Fibroblast of the aortic adventitia (primary cell): ENCODE measurements at places on chromosomes 2 and 18. TPM values are rescaled to one million over a fixed set of nuclear protein-coding genes. Genes with fewer than 3 reads are reported as not detected.

GKN2 gene
- total RNA-seq, result not detected in 2 replicates

PLEK gene
- total RNA-seq, result under 0.01 TPM in 1 of 2 replicates, not detected in the other

- DNase-seq, result no peak
These were observed 46.0 kb downstream of the GBX2 start for GRCh38 chr2:236122236-236122635.

PAX8 gene
- total RNA-seq, result 0.09 and 1.5 TPM in 2 replicates

DNA sequence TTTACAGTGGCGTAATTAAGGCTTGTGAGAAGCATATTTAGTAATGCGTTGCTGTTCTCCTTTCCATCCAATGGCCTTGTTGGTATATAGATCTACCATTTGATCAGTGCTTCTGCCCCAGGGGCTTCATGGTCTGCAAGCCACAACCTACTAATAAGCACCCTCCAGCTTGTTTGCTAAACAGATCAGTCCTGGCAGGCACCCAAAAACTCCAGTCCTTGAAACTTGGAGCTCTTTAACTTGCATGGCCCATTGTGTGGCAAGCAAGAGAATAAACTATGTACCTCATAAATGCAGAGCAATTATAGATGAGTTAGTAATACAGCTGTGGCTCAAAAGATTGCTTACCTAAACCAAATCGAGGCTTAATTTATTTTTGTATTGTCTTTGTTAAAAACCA, 158.5 kb downstream of the FTCDNL1 start:
- no peak for DNase-seq

TMEM169 gene
- total RNA-seq, result 0.36 TPM in 1 of 2 replicates, not detected in the other

CFAP65 gene
- total RNA-seq, result not detected in 2 replicates

- DNase-seq, result peak; percentile 25
These were observed 97.0 kb upstream of the ATL2 start for GRCh38 chr2:38474021-38474456.

DNA sequence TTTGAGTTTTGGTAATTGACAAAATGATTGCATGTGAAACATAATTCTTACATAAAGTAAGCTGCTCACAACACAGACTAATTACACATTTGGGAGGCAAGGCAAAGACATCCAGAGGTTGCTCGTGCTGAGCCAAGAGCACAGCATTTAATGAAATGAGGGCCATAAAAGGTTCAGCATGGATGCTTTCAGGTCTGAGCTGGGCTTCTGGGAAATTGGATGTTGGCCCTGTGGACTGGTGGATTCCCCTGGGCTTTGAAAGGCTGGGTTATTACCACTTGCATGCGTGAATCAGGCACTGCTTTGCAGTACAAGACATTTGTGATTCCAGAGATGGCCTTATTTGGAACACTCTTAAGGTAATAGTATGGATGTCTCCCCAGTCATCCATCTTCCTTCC, 533.5 kb upstream of the NRP2 start:
- DNase-seq, result peak; percentile 24

NGEF gene
- total RNA-seq, result 1.1 and 17.4 TPM in 2 replicates

- peak; percentile 49 for DNase-seq
These were observed 6.6 kb upstream of the OXER1 start for GRCh38 chr2:42770288-42771131.

CCDC74B gene
- total RNA-seq, result 9.7 and 12.2 TPM in 2 replicates

- DNase-seq, result no peak
These were observed 1275.2 kb upstream of the CRIM1 start for GRCh38 chr2:35080231-35080910.

GRCh38 chr2:45199973-45200372, 190.7 kb upstream of the SIX2 start:
- DNase-seq, result peak; percentile 78

DNA sequence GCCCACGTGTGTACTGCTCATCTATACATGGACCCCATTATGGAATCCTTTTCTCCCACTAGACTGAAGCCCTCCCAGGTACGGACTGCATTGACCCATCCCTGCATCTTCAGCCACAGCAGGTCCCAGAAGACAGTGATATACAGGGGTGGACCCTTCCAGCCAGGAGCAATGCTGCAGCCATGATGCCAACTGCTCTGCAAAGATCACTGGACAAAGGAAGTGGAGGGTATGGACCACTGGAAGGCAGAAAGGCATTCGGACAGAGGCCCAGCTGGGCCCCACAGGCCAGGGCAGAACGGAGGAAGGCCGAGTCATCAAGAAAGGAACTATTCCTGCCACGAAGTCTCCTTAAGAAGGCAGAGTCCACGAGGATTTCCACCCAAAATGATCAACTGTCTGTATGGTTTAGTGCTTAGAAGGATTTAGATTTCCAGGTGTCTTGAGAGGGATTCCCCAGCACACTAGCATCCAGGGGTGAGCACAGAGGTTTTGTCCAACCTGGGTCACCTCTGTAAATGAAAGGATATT, 93.4 kb downstream of the TWIST2 start:
- DNase-seq, result no peak

CXCR1 gene
- not detected in 2 replicates for total RNA-seq

- no peak for DNase-seq
These were observed 74.3 kb upstream of the CCDC150 start for GRCh38 chr2:196565106-196565765.

DNA sequence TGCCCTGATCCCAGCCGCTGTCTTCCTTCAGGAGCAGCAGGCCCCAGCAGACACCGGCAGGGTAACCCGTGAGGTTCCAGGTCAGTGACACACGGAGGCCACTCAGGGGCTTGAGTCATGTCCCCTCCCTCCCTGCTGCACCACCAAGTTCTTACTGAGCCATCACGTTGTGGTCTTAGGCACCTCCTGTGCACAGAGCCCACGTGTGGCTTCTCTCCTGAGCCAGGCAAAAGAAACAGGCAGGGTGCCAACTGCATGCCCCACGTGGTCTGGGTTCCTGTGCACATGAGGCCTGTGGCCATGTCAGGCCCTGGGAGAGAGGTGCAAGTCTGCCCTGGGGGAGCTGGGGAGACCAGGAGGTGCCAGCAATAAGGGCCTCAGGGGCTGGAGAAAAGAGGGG, 264.8 kb downstream of the KLHL29 start:
- no peak for DNase-seq

DNA sequence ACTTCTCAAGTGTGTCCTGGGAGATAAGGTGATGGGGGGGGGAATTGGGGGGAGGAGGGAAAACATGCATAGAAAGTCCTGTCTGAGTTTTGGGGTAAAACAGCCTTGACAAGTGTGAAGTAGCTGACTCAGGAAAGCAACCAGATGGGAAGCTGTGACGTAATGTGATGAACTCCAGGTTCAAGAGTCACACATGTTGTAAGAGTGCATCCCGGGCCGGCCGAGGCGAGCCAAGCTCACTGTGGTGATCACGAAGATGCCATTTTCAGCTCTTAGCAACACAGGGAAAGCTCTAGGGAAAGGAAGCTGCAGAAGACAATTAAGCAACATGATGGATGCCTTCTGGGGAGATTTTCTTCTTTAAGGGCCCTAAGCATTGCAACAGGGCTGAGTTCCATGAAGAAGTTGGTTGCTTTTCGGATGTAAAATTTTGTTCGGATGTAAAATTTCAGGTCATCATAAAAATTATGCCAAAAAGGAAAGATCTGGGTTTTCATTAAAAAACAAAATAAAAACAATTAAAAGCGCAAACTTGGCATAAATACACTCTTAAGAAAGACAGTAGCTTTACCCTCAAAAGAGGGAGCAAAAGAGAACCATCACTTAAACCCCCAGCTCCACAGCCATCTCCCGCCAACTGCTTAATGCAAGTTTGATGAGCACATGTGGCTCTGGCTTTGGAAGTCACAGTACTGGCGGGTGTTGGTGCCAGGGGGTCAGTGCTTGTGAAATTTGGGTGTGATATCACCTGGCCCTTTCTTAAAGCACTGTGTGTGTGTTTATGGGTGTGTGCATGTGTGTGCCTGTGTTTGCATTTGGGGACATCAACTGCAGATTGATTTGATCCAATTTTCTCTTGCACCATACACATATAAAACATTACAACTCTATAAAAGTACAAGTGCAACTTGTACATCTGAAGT, 19.1 kb downstream of the SERTAD2 start:
- no peak for DNase-seq

VWA3B gene
- total RNA-seq, result not detected in 2 replicates

DNA sequence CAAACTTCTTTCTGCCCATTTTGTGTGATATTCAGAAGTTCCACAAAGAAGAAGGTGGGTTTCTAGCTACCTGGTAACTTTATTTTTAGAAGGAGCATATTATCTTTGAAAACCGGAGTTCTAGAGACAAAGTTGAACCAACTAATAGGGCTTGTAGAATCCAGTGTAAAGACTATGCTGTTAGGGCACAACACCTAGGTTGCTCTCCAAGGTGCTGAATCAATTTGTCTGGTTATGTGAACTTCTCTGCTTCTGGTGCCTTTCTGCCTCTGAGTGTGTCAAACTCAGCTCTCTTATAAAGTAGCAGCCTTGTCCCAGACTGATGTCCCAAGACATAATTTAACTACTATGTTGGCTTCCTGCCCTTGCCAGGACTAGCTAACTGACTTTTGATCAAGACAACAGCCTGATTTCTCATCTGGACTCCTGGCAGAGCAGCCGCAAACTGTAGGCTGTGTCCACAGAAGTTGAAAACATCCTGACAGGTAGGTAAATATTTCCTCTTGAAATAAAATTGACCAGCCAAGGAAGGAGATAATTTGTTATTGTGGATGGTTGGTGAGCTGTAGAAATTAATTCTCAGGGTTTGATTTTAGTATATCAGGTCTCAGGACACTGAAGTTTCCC, 119.4 kb downstream of the CYRIA start:
- DNase-seq, result peak; percentile 4

DNA sequence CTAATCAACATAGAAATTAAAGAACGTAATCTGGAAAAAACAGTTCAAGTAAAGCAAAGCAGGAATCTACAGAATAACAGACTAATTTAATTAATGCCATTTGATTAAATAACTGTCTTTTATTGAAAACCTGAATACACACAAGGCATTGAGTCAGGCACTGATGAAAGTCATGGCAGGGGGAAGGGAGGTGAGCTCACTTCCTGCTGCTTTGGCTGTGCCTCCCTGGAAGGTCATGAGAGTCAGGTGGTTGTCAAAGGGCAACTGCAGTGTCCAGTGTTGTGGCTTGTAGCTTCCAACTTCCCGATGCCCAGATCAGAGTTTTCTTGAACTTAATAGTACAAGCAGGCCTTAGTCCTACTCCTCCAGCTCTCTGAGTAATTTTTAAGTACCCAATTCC, 180.9 kb downstream of the PID1 start:
- DNase-seq, result no peak

DNA sequence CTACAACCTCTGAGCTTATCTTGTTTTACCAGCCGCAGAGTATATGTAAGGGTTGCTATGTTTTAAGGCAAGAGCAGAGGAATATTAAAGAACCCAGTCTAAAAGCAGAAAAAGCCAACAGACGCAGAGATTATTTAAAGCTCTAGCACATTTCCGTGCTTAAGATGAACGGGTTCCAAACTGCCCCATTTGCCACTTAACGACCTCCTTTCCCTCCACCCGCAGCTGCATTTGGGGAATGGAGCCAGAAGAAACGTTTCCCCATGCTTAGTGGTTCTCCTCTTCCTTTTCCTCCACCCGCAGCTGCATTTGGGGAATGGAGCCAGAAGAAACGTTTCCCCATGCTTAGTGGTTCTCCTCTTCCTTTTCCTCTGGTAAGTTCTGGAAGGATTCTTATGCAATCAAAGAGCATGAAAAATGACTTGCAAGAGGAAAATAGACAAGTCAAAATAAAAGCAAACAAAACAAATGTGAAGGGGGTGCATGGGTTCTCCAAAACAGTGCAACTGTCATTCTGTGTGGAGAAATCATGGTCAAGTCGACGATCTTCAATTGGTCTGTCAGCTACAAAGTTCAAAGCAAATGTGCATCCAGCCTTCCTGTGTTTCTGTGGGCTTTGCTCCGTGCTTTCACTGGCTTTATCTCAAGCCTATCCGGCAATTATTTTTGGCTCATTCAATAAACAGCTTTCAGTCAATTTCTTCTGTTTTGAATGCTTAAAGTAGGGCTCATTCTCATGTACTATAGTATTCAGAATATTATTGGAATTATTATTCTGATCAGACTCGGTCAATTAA, 57.8 kb downstream of the DIPK1C start:
- DNase-seq, result no peak

STARD6 gene
- total RNA-seq, result not detected in 2 replicates

- peak; percentile 49 for DNase-seq
These were observed 39.2 kb upstream of the ACTR3 start for GRCh38 chr2:113850687-113851086.

GRCh38 chr18:61286867-61287266, 46.4 kb upstream of the CDH20 start:
- no peak for DNase-seq

CTAGE1 gene
- not detected in 2 replicates for total RNA-seq

GRCh38 chr2:40093021-40093675, 314.1 kb upstream of the THUMPD2 start:
- DNase-seq, result peak; percentile 32

DNA sequence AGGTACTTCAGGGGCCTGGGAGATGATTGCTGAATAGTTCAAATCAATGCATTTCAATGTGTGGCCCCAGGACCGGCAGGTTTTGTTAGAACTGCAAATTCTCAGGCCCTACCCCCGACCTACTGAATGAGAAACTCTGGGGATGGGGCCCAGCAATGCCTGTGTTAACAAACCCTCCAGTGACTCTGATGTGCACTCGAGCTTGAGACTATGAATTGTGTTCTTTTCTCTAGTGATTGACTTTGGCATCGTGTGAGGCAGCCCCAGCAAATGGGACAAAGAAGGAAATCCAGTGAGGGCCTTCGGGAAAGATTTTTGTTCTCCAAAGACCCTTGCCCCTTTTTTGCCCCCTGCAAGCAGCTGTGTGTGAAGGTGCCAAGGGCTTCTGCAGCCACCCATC, 22.4 kb downstream of the ALK start:
- DNase-seq, result no peak

- no peak for DNase-seq
These were observed 94.8 kb upstream of the UXS1 start for GRCh38 chr2:106288873-106289272.

GPN1 gene
- total RNA-seq, result 40.2 and 49.0 TPM in 2 replicates

PRKAG3 gene
- 0.18 and 0.41 TPM in 2 replicates for total RNA-seq

DNA sequence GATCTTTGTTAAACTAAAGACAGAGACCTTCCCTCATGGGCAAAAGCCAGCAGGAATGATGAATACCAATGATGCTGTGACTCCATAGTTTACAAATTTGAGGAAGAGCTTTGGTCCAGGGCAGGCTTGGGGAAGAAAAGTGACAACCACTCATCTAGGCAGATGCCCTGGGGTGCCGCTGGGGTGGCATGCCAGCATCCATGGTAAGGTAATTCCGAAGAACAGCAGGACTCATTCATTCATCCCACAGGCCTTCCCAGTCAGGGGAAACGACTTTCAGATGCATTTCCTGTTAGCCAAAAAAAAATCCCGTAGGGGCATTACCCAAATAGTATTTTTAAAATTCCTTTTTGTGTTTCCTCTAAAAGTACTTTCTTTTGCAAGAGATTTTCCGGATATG, 180.7 kb upstream of the SERPINE2 start:
- DNase-seq, result no peak

DNA sequence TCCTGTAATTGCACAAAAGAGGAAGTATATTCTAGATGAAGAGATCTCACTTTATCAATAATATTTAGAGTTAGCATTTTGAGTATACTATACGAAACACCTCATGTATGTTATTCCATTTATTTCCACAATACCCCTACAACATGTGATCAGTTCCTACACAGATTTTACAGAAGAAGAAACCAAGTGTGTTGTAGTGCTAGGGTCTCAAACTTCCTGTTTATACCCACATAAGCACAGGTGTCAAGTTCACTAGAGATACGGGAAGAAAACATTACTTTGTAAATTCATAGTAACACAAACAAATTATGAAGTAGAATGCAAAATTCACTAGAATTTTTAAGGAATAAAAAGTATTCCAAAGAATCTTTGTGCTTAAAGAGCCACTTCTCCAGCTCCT, 46.4 kb downstream of the KCTD18 start:
- DNase-seq, result no peak

GPR39 gene
- 0.41 and 12.7 TPM in 2 replicates for total RNA-seq
